ENCODE measurements at places on chromosomes 3 and 15.

GRCh38 chr3:138625707-138626365 is 17.3 kb downstream of the FAIM start:
- no peak for DNase-seq

GRCh38 chr3:190019006-190019405 is 101.7 kb downstream of the P3H2 start:
- no peak for DNase-seq

DNA sequence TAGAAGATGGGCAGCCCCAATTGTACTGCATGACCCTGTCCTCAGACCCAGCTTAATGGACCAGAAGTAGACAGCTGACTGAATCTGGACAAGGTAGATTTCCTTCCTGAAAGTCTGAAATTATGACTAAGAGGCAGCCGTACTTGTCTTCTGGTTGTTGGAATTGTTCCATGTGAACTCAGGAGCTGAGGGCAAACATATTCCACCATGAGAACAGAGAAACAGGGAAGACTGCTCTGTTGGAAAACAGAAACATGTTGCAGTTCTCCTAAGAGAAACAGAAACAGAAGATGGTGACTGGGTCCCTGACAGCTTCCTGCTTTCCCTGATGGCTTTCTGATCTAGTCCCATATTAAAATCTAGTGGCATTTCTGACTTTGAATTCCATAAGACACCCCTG is 24.1 kb downstream of the POPDC2 start:
- no peak for DNase-seq

DNA sequence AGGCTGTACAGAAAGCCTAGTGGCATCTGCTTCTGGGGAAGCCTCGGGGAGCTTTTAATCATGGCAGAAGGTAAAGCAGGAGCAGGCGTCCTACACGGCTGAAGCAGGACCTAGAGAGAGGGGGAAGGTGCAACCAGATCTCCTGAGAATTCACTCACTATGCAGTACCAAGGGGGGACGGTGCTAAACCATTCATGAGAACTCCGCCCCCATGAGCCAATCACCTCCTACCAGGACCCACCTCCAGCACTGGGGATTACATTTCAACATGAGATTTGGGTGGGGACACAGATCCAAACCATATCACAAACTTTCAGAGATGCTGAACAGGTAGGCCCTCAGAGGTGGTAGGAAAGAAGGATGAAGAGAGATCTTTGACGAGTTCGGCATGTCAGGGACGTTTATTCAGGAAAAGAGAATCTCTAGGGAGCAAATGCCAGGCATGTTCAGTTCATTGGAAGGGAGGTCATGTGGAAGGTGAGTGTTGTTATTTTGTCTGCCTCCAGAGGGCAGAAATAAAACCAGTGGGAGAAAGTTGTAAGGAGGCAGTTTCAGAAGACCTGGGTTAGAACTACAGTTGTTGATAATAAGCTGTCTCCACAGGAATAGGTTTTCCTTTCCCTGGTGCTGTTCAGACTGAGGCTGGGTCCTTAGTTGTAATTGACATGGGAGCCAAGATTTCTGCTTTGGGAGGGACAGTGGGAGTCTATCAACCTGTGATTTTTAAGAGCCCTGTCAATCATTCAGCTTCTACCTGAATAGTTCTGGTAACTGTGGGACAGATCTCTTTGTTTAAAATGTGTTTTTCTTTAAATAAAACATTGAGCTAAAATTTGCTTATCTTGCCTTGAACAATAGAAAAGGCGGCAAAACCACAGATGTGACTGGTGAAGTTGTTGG is 4.3 kb upstream of the FNDC3B start:
- DNase-seq, result no peak

GRCh38 chr3:193046371-193046770 is 128.7 kb upstream of the MB21D2 start:
- no peak for DNase-seq

- DNase-seq, result no peak
These were observed 111.8 kb upstream of the DPH6 start for GRCh38 chr15:35657679-35658311.

- DNase-seq, result no peak
These were observed 26.4 kb upstream of the SLC30A4 start for GRCh38 chr15:45548753-45549520.

DNA sequence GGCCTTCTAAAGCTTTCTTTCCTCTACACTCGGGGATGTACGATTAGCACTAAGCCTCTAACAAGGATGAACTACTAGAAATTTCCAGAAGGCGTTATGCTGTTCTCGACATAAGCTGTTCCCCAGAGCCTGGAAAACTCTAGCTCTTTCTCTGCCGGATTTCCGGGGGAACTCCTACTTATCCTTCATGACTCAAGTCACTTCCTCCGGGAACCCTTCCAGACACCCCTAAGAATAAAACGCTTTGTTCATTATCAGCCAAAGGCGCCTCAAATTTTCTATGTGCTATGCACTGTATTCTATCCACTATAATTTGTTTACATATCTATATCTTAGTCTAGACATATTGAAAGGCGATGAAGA is 455 bp upstream of the SNAP23 start:
- DNase-seq, result no peak

- no peak for DNase-seq
These were observed 34.4 kb downstream of the PAQR9 start for GRCh38 chr3:142929109-142929508.

DNA sequence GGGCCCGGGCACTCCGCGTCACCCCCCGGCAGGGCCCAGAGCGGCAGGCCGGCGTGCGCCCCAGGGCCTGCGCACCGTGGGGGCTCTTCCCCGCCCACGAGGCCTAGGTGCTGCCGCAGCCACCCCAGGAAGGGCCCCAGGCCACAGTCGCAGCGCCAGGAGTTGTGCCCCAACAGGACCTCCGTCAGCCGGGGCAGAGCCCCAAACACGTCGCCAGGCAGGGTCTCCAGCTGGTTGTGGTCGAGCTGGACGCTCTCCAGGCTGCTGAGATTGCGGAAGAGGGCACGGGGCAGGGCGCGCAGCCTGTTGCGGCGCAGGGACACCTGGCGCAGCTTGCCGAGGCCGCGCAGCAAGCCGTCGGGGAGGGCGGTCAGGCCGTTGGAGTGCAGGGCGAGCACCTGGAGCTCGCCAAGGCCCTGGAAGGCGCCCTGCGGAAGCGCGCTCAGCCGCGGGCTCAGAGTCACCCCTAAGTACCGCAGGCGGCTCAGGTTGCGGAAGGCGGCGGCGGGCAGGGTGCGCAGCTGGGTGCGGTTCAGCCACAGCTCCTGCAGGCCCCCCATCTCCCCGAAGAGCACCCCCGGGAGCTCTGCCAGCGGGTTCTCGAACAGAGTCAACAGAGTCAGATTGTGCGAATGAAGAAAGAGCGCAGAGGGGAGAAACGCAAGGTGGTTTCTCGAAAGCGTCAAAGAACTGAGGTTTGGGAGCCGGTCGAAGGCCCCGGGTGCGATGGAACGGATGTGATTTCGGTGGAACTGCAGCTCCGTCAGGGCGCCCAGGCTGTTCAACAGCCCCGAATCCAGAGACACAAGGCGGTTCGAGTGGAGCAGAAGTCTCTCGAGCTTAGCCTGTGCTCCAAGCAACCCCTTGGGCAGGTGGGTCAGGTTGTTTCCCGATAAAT is 2.0 kb downstream of the GP5 start:
- DNase-seq, result no peak

GRCh38 chr15:23690450-23690852 is 3.3 kb upstream of the NDN start:
- no peak for DNase-seq

- no peak for DNase-seq
These were observed 286.2 kb upstream of the UBE2E1 start for GRCh38 chr3:23519314-23520208.

- DNase-seq, result no peak
These were observed 429.5 kb downstream of the ZIC1 start for GRCh38 chr3:147838652-147839051.

- no peak for DNase-seq
These were observed 99.7 kb downstream of the DNAH12 start for GRCh38 chr3:57444469-57444868.

DNA sequence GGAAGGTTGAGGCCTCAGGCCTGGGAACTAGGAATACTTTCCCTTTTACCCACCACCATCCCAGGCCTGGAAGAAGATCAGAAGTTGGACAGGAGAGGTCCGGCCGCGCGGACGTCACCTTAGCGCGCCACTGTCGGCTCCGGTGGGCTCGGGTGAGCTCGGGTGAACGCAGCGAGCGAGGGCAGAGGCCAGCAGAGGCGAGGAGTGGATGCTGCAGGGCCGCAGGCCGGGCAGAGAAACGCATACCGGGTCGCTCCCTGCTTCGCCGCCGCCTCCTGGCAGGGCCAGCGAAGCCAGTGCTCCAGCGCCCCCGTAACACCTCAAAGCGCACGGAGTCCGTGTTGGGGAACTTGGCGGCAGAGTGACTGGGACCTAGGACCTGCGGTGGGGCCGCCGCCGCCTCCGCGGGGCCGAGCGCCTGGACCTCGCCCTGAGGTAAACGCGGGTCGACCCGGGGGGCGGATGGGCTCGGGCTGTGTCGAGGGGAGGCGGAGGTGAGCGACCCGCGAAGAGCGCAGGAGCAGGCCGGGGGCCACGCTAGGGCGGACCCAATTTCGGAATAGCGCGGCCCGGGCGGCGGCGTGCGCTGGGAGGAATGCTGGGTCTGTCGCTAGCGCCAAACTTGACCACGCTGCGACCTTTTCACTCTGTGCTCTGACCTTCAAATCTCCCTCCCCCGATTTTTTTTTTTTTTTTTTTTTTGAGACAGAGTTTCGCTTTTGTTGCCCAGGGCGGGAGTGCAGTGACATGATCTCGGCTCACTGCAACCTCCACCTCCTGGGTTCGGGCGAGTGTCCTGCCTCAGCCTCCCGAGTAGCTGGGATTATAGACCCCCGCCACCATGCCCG is 1.6 kb downstream of the CYP11A1 start:
- DNase-seq, result no peak

DNA sequence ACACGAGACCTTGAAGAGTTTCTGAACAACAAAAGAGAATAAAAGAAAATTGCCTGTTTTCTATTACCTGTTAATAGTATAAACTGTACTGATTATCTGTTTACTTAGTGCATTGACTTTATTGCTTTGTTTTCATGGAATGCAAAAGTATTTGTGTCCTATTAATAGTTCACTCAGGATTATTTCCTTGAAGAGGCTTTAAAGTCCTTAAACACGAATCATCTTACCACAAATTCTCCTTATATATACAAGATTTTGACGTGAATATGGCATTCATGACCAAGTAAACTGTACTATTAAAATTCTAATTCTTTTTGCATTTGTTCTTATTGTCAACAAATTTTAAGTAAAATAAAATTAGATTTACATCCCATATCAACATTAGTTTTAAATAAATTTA is 513.0 kb downstream of the NTRK3 start:
- DNase-seq, result no peak

DNA sequence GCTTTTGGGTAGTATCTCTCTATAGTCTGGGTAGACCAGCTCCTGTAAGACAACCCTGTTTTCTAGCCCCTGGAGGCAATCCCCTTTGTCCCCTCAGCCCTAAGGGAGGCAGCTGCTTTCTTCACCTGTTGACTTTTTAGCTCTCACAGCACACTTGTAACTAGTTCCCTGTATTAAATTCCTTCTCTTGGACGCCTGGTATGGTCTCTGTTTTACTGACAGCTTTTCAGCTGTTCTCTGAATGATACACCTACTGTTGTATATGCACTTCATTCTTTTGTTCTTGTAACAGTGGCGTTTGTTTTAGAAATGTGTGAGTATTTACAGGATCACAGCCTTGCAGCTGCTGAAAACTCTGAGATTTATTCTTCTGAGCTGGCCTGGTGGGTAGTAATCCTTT is 413.0 kb upstream of the RBMS3 start:
- no peak for DNase-seq

DNA sequence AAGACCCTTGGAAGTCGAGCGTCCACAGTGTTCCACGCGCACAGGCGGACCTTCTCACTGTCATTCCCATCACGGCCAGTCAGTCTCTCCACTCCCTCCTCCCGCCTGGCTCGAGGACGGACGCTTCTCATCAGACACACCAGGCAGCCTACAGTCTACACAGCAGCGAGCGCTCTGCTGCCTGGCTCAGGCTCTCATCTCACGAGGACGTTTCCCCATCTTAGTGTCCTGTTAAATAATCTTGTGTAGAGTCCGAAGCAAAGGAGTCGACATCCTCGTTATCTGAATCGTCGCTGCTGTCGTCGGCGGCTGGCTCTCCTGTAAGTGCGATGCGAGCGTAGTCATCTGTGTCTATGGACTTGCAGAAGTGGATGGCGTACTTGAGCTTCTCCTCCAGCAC is 12.4 kb upstream of the OCA2 start:
- DNase-seq, result no peak

- DNase-seq, result no peak
These were observed 415.8 kb upstream of the GOLIM4 start for GRCh38 chr3:168511428-168512014.
